Stimulated activated CD8-positive, alpha-beta memory T cell treated with anti-CD3 and anti-CD28 coated beads, Interleukin-7, amount 100 ng/mL, for 1 hour (primary cell): ENCODE measurements at places on chromosomes 7 and 10.
A peak's percentile ranks its signal among the peaks of the same experiment; 100 is the strongest.

DNA sequence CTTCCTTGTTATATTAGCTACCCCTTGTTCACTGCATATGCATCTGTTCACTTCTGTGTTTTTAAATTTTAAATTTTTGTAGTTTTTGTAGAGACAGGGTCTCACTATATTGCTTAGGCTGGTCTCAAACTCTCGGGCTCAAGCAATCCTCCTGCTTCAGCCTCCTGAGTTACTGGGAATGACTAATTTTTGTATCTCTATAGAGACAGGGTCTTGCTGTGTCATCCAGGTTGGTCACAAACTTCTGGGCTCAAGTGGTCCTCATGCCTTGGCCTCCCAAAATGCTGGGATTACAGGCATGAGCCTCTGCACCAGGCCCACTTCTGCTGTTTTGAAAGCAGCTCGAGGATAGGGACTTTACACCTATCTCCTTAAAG is 64.6 kb downstream of the PRTFDC1 start:
- no peak for DNase-seq

DNA sequence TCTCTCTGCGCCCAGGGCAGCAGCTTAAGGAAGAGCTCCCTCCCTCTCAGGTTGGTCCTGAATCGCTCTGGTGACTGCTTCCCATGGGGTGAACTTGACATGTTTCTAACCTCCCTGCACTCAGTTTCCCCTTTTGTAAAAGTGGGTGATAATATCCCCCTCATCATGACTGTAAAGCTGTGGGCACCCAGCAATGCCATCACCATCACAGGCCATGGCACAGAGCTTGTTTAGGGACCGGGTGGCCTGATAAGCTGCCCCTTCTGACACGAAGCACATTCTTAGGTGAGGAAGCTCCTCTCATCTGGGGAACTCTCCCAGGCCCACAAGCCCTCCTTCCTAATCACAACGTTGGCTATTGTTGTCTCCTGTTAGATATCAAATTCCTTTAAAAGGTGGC is 972.8 kb upstream of the ZNF722 start:
- DNase-seq, result no peak

DNA sequence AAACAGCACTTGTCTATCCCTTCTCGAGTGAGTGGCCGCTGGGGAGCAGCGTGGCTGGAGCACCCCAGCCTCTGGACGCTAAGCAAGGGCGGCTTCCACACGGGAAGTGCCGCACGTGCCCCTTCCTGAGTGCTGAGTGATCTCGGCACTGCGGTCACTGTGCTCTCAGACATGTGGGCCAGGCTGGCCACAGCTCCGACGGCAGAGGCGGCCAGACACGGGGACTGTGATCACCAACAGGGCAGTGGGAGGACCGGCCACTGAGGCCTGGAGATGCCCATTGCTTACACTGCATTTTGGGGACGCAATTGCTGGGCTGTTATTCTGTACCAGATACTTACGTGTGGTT is 7.0 kb downstream of the ECHS1 start:
- DNase-seq, result no peak

DNA sequence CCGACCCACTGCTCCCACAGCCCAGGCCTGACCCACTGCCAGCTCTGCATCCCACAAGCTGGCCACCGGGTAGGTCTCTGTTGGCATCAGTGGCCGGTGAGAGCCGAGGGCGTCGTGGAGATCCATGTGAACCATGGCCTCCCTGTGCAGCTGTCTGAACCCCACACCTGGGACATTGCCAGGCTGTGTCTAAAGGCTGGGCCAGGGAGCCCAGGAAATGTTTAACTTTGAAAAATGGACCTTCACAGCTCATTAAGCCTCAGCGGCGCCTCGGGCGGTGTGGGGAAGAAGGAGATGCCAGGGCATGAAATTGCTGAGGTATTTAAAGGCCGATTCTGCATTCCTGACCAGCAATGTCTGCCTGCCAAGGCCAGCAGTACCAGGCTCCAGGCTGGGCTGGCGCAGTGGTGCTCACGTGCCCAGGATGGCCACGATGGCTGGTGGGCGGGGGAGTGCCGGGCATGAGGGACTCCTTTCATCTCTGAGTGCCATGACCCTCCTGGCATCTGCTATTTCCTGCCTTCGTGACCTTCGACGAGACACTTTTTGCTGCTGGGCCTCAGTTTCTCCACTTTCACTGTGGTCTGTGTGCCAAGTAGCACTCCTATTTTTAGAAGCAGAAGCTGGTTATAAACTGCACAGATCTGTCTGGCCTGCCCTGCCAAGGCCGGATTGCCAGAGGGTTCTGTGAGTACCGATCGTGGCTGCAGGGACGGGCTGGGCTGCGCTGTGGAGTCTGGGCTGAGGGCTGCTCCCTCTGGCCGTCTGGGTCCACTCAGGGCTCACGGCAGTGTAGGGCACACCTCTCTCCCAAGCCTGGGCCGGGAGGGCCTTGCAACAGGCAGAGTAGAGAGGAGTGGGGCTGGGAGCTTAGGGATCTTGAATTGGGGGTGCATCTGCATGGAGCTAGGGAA is 21.8 kb downstream of the ELFN1 start:
- no peak for DNase-seq

GRCh38 chr10:64067009-64067606 is 545.9 kb downstream of the REEP3 start:
- no peak for DNase-seq

DNA sequence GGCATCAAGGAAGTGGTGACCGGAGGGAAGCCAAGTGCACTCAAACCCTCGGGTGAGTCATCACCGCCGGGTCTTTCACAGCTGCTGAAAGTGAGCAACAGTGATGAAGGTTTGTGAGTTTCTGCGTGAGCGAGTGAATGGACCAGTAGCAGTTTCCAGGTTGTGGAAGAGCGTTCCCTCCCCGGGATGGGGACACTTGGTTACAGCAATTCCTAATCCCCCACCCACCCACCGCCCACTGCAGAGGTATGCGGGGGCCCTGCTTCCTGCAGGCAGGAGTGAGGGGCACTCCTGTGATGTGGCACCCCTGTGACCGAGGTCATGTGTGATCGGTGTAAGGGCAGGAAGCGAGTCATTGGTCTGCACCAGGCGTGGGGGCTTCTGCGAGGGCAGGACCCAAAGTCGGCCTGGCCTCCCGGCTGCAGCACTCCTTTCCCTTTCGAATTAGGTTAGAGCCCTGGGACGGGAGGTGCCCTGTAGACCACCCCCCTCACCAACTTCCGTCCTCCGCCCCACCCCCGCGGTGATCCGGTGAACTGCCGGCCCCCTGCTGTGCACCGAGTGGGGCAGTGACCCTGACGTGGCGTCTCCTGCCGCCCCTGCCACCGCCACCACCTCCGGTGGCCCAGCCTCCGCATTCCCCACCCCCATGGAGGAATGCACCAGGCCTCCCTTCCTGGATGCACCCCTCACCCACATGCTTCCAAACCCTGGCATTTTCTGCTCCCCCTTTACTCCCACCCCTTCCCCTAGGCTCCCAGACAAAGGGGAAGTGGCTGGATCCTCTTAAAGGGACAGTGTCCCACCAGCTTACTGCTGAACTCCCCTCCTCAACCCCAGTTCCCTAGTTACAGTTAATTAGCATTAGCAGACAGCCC is 10.9 kb downstream of the LIMK1 start:
- peak; percentile 58 for DNase-seq

- DNase-seq, result no peak
These were observed 4.7 kb downstream of the DNAH11 start for GRCh38 chr7:21547501-21547900.

DNA sequence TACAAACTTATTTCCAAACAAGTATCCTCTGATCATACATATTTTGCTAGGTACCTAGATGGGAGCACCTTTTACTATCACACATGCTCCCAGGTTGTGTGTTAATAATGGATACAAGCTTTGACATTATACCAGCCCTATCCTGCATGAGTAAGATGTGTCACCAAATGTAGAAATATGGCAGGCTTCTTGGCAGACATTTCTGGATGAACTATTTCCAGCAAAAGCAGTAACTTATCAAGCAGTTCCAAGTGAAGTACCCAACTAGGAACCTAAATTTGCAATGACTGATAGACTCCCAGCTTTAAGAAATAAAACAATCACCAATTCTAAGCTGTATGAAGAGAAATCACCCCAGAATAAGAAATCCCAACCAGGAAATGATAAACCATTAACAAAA is 103.7 kb upstream of the TMEM72 start:
- no peak for DNase-seq

- no peak for DNase-seq
These were observed 44.7 kb upstream of the GARS1 start for GRCh38 chr7:30549931-30550493.

GRCh38 chr10:77229704-77230103 is 407.9 kb downstream of the KCNMA1 start:
- DNase-seq, result no peak

DNA sequence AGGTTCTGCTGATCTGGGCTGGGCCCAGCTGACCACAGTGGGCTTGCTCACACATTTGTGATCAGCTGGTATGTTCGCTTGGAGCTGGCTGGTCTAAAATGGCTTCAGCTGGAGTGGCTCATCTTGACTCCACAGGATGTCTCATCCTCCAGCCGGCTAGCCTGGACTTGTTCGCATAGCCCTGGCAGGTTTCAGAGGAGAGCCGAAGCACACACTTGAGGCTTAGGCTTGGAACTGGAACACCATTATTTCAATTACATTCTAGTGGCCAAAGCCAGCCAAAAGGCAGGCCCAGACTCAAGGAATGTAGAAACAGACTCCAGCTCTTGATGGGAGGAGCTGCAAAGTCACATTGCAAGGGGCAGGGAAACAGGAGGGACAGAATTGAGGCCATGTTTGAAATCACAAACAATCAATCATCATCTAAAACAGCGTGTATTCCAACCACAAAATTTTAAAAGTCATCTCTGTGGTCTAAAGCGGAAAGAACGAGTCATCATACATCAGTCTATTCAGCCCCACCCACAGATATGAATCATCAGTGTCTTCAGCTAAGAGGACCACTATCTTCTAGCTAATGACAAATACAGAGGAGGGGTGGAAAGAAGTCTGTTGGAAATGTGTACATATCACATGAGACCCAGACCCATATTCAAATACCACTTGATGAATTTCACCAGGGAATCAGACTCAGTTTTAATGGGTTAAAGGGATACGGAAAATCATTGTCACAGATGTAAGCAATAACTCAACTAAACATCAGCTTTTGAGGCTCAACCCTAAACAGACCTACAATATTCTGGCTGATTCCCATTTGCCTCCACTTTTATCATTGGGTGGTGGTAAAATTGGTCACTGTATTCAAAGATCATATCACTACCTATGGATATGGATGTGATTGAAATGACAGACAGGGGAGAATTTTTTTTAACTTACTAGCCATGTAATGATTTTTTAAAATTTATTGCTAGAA is 139.0 kb upstream of the MKLN1 start:
- DNase-seq, result peak; percentile 6

- DNase-seq, result no peak
These were observed 240.3 kb downstream of the RNLS start for GRCh38 chr10:88342733-88343310.

- no peak for DNase-seq
These were observed 115.5 kb upstream of the STK17A start for GRCh38 chr7:43467406-43467805.

- DNase-seq, result no peak
These were observed 40.8 kb downstream of the BLNK start for GRCh38 chr10:96230527-96230926.

GRCh38 chr7:27194686-27195379 is 5.1 kb downstream of the HOXA13 start:
- no peak for DNase-seq

DNA sequence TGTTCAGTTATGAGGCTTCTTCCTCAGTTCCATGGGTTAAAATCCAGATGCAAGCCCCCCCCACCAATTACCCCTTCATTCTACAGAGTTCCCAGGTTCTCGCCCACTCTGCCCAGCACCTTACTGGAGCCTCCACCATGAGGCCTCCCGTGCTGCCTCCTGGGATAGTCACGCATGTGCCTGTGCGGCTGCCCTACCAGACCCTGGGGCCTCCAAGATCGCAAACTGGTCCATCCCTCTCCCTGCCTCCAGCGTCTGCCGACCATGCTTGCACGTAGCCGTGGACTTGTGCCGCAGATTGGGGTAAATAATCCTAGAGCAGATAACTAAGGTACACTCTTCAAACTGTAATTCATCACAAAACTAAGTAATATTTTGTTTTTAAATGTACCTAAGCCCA is 611.2 kb downstream of the PTPRN2 start:
- DNase-seq, result no peak

- no peak for DNase-seq
These were observed 83.1 kb downstream of the STRA8 start for GRCh38 chr7:135316648-135317313.
